ENCODE measurements at places on chromosomes 6 and 20.

- no peaks in the 10 kb centered on the region for H3K4me1 ChIP-seq
- H3K36me3 ChIP-seq = no peaks in the 10 kb centered on the region
- no peak overlapping the region for H3K27ac ChIP-seq
Measured at GRCh38 chr6:7000825-7001777, 106.7 kb upstream of the RREB1 start.

GRCh38 chr20:2524709-2525506 lies 11.5 kb upstream of the TMC2 start:
- peak overlapping the region; percentile 98 for H3K27ac ChIP-seq
- no peaks in the 10 kb centered on the region for H3K36me3 ChIP-seq
- no peak for DNase-seq
- H3K4me1 ChIP-seq = no peaks in the 10 kb centered on the region
- peak overlapping the region; percentile 93 for H3K4me3 ChIP-seq

GRCh38 chr20:54025251-54025771 lies 45.1 kb downstream of the BCAS1 start:
- H3K27ac ChIP-seq = no peak overlapping the region
- no peak overlapping the region for H3K4me3 ChIP-seq
- no peak for DNase-seq
- H3K4me1 ChIP-seq = no peaks in the 10 kb centered on the region

- H3K27ac ChIP-seq = peak overlapping the region; percentile 74
- no peak overlapping the region for H3K4me3 ChIP-seq
- no peaks in the 10 kb centered on the region for H3K4me1 ChIP-seq
Measured at GRCh38 chr20:56634307-56634706, 5.2 kb downstream of the TFAP2C start.

DNA sequence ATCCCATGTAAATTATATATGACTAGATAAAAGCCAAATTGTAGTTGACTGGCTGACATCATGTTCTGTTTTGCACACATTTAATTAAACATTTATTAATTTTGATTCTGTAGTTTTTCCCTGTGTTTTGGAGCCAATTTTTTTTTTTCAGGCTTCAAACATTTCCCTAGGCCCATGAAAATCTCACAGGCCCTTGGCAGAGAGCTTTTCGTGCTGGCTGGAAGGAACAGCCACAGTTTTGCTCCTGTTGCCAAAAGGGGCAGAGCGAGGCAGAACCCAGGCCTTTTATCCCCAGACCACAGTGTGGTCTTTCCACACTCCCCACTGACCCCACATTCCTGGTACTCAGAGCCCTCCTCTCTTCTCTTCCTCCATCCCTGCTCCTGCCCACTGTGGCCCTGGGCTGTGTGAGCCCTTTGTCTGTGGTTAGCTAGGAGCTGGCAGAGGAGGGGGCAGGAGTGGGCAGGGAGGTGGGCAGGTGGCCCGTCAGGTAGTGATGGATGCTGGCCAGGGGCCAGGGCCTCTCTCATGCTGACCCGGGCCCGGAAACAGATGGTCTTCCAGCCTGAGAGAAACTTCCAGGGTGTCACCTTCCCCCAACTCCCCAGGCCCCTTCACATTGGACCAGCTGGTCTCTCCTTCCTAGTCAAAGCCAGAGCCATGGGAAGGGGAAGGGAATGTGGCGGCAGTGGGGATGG lies 19.4 kb upstream of the CCM2L start:
- no peaks in the 10 kb centered on the region for H3K4me1 ChIP-seq
- no peaks in the 10 kb centered on the region for H3K27me3 ChIP-seq
- H3K27ac ChIP-seq = no peak overlapping the region
- H3K36me3 ChIP-seq = no peaks in the 10 kb centered on the region
- no peak for DNase-seq
- no peak overlapping the region for H3K4me3 ChIP-seq

- no peaks in the 10 kb centered on the region for H3K36me3 ChIP-seq
- H3K27me3 ChIP-seq = peaks cover 5% of the 10 kb centered on the region
- DNase-seq = no peak
- H3K27ac ChIP-seq = no peak overlapping the region
Measured at GRCh38 chr20:22689266-22689665, 104.9 kb upstream of the FOXA2 start.

DNA sequence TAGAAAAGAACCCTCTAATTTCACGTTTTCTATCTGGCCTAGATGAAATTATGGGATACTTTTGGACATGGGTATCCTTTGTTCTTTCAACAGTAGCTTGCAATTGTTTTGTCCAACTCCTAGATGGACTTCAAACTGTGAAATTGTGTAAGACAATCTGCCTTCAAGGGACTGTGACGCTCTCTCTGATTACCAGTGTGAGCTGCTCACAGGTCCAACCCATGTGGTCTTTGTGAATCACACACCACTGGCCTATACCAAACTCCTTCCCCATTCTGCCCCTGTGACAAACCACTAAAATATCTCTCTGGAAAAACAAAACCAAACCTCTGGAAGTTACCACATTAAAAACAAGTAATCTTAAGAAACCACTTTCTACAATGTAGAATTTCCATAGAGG lies 59.5 kb downstream of the NINL start:
- DNase-seq = no peak
- H3K27ac ChIP-seq = no peak overlapping the region
- H3K27me3 ChIP-seq = no peaks in the 10 kb centered on the region
- H3K36me3 ChIP-seq = no peaks in the 10 kb centered on the region
- H3K4me1 ChIP-seq = no peaks in the 10 kb centered on the region
